ENCODE measurements at places on chromosomes 16 and 17. TPM values are rescaled to one million over a fixed set of nuclear protein-coding genes. Genes with fewer than 3 reads are reported as not detected.

- no peak overlapping the region for H3K27ac ChIP-seq
- H3K27me3 ChIP-seq, result peaks cover 9% of the 10 kb centered on the region
- DNase-seq, result peak; percentile 15
- no peaks in the 10 kb centered on the region for H3K4me1 ChIP-seq
- no peaks in the 10 kb centered on the region for H3K36me3 ChIP-seq
Observed at GRCh38 chr16:28543072-28543471, 4.3 kb upstream of the NUPR1 start.

DNA sequence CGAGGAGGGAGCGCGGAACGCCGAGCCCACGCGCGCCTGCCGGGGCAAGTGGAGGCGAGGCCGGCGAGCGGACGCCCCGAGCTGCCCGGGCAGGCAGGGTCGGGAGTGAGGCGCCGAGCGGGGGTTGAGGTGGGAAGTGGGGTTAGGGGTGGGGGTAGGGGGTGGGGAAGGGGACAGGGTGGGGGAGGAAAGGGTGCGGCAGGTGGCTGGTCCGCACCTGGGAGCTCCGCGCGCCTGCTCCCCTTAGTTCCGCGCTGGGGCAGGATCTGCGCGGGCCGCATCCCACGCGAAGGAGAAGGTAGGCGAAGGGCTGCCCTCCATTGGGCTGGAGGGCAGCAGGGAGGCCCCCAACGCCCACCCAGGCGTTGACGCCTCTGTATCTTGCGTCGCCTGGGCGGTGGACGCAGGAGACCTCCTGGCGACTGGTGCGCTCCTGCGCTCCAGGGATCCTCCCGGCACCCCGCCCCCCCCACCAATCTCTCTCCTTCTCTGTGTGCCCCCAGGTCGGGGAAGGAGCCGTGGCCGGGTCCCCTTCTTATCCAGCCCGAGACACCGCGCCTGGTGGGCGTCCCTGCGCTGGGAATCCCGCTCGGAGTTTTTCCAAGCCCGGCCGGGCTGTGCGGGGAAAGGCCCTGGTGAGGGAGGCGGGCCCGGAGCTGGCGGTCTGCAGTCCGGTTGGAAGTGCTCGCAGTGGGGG, 51.3 kb upstream of the AMZ2 start:
- no peak overlapping the region for H3K27ac ChIP-seq
- DNase-seq, result no peak
- H3K4me3 ChIP-seq, result peak overlapping the region; percentile 65

GRCh38 chr16:57619133-57619605, 9.3 kb upstream of the ADGRG1 start:
- H3K27ac ChIP-seq, result peak overlapping the region; percentile 96
- DNase-seq, result no peak
- peaks cover 52% of the 10 kb centered on the region for H3K36me3 ChIP-seq
- H3K4me1 ChIP-seq, result peaks cover 53% of the 10 kb centered on the region
- H3K27me3 ChIP-seq, result no peaks in the 10 kb centered on the region
- peak overlapping the region; percentile 90 for H3K4me3 ChIP-seq

GRCh38 chr17:69945698-69946185, 129.3 kb upstream of the KCNJ16 start:
- H3K27me3 ChIP-seq, result no peaks in the 10 kb centered on the region
- DNase-seq, result no peak
- H3K4me1 ChIP-seq, result no peaks in the 10 kb centered on the region
- H3K36me3 ChIP-seq, result no peaks in the 10 kb centered on the region
- no peak overlapping the region for H3K4me3 ChIP-seq

GRCh38 chr16:10868596-10869469, 8.2 kb upstream of the CIITA start:
- H3K36me3 ChIP-seq, result peaks cover 15% of the 10 kb centered on the region
- H3K27ac ChIP-seq, result peak overlapping the region; percentile 22
- no peaks in the 10 kb centered on the region for H3K27me3 ChIP-seq
- no peak overlapping the region for H3K4me3 ChIP-seq
- H3K4me1 ChIP-seq, result peaks cover 56% of the 10 kb centered on the region

HOXB5 gene
- total RNA-seq, result 47.2 TPM

- no peak for DNase-seq
- no peaks in the 10 kb centered on the region for H3K36me3 ChIP-seq
- no peaks in the 10 kb centered on the region for H3K4me1 ChIP-seq
- H3K27me3 ChIP-seq, result peaks cover 37% of the 10 kb centered on the region
Observed at GRCh38 chr16:77922228-77922754, 100.1 kb upstream of the CLEC3A start.

CCL7 gene
- not detected for total RNA-seq

- H3K27ac ChIP-seq, result no peak overlapping the region
- peaks cover 81% of the 10 kb centered on the region for H3K27me3 ChIP-seq
- no peaks in the 10 kb centered on the region for H3K4me1 ChIP-seq
- no peak for DNase-seq
- no peak overlapping the region for H3K4me3 ChIP-seq
Observed at GRCh38 chr17:20097330-20097729, 88.2 kb downstream of the SPECC1 start.

- no peaks in the 10 kb centered on the region for H3K36me3 ChIP-seq
- peaks cover 77% of the 10 kb centered on the region for H3K27me3 ChIP-seq
Observed at GRCh38 chr17:45759761-45760160, 24.4 kb upstream of the CRHR1 start.

RHBDF1 gene
- total RNA-seq, result 47.3 TPM
